Activated naive CD4-positive, alpha-beta T cell treated with anti-CD3 and anti-CD28 coated beads for 36 hours (primary cell): ENCODE measurements at places on chromosomes 1 and 21.
A peak's percentile ranks its signal among the peaks of the same experiment; 100 is the strongest.

GRCh38 chr1:204320382-204320804 is 39.3 kb downstream of the PLEKHA6 start:
- DNase-seq, result peak; percentile 43

DNA sequence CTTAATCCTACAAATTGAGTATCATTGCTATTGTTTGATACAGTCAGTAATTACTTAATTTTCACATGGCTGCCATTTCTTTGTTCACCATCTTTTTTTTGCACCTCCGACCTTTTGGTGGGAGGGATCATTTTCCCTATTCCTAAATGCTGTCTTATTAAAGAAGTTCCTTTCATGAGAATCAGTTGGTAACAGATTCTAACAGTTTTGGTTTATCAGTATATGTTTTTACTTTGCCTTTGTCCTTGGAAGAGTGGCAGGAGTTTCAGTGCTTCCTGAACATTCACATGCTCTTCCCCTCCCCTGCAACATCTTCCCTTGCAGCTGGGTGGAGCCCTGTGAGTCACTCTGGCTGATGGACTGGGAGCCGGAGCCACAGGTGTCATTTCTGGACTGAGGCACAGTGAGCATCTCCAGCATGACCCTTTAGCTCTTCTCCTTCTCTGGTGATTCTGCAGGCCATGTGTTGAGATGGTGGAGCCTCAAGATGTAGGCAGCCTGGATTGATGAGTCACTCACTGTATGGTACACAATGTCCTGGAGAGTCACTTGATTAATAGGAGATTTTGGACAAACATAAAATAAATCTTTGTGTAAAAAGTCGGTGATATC is 217.7 kb downstream of the URB2 start:
- peak; percentile 13 for DNase-seq

DNA sequence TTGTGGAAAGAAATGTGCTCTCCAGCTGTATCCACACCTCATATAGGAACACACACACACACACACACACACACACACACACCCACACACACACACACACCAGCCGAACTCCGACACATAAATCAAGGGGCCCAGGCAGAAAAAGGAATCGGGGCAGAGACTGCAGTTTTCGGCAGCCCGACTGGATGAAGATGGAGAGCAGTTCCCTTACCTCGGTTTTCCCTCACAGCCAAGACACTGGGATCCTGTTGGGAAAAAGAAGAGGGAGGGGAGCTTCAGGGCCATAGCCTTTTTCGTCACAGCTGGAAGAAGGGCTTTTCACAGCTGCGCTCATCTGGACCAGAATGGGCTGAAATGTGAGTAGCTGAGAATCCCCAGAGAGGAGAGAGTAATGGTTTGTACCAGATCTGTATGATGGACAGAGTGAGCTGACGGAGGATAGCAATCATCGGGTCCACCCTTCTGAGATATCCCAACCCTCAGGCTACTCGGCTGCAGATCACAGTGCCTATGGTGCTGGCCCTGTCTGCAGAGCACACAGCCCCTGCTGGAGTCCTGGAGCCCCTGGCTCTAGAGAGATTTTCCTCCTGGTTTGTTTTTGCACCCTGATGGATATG is 37.7 kb downstream of the PIK3C2B start:
- DNase-seq, result no peak

DNA sequence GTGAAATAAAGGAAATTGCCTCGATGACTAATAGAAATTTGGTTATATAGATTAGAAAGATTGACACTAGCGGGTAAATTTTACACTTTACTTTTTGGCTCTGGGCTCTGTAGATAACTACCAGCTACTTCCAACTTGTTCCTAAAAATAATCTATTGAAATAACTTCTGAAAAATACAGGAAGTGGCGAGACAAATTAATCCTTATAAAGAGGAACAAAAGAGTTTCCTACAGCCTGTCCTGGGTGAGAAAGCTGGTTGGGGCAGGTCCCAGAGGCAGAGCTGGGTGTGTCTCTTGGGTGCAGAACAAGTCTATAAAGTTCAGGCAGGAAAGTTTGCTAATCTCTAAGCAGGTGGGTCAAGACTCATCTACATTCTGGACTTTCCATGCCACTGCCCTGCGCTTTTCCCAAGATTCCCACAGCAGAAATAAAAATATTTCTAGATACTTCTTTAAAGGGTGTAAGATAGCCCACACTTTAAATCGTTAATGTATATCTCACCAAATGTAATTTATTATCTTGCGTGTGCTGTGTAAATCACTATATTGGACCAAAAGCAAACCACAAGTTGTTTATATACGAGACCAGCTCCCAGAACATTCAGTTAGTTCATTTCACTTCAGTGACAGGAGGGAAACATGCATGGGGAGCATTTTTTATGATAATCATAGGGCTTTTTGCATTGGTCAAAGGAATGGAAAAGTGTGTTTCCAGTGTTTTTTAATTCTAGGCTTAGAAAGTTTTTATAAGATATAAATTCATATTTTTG is 70.1 kb upstream of the NRIP1 start:
- no peak for DNase-seq

DNA sequence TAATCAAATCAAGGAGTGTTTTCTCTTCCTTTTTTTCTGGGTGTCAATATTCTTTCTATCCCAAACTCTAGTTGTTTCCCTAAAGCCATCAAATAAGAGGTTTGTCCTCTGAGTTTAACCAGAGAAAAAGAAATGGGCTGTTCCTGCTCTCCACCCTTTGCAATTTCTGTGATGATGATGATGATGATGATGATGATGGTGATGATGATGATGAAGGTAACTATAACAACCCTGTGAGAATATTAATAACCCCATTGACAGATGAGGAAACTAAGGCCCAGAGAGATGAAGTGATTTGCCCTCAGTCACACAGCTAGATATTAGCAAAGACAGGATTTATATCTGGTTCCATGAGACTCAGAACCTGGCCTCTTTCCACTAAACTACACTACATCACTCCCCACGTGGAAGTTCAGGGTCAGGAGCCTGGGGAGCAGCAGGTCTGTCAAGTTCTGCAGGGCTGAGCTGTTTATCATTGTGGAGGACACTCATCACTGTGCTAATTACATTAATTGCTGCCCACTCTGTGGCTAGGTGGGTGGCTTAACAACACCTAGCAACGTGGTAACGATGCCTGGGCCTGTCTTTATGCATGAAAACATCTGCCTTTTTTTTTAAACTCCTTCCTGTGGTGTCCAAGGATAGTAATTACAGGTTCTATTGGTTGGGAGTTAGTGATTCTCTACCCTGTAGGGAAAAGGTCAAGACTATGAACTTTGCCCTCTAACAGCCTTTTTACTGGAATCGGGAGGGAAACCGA is 19.0 kb upstream of the JUN start:
- DNase-seq, result no peak

DNA sequence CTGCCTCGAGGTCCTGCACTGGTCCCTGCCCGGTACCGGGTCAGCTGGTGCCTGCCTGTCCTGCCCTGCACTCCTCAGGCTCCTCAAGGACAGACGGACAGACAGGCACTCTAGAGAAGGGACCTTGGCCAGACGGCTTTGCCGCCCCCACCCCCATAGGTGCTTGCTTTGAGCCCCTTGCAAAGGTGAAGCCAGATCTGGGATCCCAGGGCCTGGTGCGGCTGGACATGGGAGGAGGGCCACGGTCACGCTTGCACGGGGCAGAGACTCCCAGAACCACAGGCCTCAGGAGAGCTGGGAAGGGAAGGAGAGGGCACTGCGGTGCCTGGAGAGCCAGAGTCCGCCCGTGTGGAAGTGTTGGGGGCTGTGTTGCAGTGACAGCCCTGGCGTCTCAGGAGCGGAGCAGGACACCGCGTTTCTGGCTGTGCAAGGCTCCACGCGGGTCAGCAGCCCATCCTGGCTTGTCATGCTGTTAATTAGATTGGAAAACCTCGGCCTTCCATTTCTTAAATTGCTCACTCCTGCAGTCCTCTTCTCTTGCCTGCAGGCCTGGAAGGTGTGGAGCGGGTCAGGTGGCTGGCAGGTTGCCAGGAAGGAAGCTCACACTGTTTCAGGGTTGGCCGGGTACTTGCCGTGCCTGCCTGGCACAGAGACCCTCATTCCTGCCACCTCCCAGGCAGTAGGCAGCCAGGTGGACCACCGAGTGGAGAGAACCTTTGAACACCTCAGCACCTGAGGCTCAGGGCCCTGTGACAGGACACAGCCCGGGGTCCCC is 16.3 kb downstream of the COL18A1 start:
- DNase-seq, result no peak

DNA sequence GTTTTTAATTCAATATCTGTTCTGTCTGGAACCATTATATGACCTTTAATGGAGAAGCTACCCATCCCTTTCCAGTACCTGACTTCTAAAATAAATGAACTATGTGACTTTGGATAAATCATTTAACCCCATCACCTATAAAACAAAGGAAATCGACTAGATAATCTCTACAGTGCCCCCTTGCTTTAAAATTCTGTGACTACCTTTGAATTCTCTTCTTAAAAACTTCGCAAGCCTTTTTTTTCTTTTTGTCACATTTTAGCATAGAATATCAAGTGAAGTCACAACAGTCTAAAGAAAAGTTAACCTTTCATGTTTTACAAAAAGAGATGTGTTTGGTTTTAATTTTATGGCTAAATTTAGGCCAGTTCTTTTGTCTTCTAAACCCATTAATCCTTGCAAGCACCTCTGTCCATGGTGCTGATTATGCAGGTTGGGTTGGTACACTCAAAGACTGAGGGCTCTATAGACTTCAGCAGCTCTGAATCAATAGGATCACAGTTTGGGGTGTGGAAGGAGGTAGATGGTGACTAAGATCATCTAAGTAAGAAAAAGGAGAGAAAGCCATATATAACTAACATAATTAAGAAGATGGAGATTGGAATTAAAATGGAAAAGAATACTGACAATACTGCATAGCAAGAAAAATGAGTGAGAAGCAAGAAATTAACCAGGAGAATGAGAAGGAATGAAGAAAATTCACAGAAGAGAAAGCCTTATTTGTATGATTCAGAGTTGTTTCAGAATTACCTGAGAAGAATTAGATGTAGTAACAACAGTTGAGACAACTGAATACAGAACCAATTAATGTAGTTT is 59.2 kb downstream of the TBX15 start:
- DNase-seq, result peak; percentile 18

DNA sequence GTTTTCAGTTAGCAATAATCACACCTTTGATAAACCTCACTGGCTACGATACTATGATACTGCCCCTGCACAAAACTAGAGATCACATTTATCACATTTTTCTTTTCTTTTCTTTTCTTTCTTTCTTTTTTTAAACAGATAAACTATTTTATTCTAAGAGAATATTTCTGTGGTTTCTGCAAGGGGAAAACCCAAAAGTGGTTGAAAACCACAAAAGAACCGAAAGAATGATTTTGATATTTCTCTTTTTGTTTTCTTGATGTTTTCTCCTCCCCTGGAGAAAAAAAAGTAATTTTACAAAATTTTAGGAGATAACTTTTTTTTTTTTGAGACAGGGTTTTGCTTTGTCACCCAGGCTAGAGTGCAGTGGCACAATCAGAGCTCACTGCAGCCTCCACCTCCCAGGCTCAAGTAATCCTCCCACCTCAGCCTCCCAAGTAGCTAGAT is 18.4 kb upstream of the FRRS1 start:
- no peak for DNase-seq

GRCh38 chr1:246828818-246829217 is 102.9 kb downstream of the AHCTF1 start:
- no peak for DNase-seq

- peak; percentile 66 for DNase-seq
These were observed 30.7 kb downstream of the ITPKB start for GRCh38 chr1:226708342-226708780.

DNA sequence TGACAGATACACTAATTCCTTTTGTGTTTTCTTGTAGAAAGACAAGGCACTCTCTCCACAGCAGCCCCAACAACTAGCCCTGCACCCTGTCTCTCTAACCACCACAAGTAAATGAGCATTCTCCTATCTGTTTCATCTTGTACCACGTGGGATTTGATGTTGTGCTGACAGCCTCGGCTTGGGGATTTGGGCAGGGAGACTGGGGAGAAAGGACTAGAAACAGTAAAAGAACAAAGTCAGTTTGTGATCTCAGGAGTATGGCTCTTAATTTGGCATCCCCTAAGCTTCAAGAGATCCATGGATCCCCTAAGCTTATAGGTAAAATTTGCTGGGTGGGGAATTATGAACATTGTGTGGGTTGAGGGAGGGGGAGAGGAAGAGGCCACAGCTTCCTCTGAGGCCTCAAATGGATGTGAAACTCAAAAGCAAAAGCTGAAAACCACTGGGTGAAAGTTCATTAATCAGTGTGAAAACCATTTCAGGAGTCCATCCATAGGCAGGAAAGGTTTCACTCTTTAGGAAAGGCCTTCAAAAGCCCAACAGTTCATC is 3.1 kb downstream of the C1orf162 start:
- DNase-seq, result peak; percentile 50

GRCh38 chr1:165893507-165893906 is 66.1 kb downstream of the UCK2 start:
- DNase-seq, result no peak

GRCh38 chr1:3586986-3587759 is 24.1 kb downstream of the MEGF6 start:
- no peak for DNase-seq

DNA sequence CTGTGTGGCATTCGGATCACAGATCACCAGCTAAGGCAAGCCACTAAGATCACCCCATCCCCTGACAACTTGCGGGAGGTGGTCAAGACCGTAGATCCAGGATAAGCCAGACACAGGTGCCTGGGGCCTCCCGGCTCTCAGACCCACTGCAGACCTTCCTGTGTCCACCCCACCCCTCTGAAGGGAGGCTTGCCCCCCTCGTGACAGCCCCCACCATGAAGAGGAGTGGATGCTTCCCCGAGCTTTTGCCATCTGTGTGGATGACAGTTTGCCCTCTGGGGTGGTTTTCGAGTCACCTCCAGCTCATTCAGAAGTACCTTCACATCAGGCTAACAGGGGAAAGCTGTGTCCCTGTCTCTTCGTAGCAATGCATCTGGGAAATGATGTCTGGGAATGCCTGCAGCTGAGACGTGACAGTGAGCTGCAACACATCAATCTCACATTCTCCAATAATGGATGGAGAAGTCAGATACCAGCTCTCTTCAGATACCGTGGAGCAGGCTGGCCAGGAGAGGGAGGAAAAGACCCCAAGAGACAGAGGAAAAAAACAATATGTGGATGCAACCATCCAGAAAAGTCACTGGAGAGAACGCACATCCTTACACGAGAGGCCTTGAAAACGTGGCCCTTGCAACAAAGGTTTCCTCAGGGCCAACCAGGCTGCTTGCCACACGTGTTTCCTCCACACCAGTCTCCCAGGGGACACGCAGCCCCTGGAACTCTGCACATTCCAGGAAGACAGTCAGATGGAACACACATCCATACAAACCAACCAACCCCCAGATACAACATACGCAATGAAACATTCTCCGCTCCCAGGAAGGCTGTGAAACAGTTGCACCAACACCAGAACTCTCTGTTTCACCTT is 20.4 kb upstream of the FHAD1 start:
- no peak for DNase-seq

GRCh38 chr21:34814529-34814951 is 145.7 kb downstream of the CLIC6 start:
- DNase-seq, result no peak

GRCh38 chr1:6247651-6248050 is 3.7 kb downstream of the HES3 start:
- DNase-seq, result no peak
